GM13976 (cell line): ENCODE measurements at places on chromosomes 4 and X.

GRCh38 chr4:16262188-16262587, 35.9 kb upstream of the TAPT1 start:
- DNase-seq: no peak

DNA sequence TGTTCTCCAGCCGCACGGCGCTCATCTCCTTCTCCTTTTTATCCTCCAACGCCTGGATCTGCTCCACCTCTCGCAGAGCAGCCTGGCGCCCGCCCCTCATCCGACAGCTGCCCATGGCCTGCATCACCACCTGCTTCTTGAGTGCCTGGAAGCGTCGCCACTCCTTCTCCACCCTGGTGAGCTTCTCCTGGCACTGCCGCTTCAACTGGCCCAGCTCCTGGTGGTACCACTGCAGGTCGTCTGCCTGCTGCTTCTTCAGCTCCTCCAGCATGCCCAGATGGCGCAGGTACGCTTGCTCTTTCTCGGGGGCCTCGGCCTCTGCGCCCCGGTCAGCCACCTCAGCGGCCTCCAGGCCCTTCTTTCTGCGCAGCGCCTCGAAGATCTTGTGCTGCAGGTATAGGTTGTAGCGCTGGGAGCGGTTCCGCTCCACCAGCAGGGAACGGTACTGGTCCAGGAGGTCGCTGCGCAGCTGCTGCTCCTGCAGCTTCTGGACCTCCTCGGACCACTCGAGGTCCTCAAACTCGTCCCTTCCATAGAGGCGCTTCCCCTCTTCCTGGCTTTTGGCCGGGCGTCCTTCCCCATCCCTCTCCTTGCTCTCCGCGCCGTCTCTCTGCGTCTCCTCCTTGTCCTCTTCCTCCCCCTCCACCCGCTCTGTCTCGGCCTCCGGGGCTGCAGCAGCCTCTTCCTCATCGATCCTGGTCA, 1.2 kb upstream of the TADA2B start:
- no peak for DNase-seq

DNA sequence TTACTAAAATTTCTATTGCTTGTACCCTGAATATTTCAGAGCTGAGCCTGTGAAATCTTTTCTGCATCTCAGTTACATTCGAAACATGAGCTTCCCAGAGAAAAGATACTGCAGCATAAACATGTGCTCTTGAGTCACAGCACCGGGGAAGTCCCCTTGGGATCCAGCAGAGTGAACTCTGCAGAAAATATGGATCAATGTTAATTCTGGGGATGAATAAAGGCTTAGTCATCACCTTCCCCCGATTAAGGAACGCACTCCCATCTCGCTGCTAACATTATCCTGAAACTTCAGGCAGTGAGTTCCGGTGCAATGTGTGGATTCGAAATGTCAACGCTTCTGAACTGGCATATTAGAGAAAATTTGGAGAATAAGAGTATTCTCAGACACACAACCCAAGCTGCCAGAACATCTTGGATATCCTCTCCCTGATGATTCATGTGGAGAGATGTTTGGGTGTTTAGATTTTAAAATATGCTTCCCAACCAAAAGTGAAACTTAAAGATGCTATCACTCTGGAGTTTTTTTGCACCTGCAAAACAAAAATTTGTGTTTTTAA, 90.8 kb downstream of the IRF2 start:
- no peak for DNase-seq

GRCh38 chr4:108483079-108483478, 137.3 kb upstream of the RPL34 start:
- DNase-seq: no peak

- DNase-seq: no peak
These were observed 33.5 kb downstream of the SLC10A6 start for GRCh38 chr4:86815653-86816052.

GRCh38 chr4:56870946-56871345, 36.8 kb upstream of the REST start:
- no peak for DNase-seq

DNA sequence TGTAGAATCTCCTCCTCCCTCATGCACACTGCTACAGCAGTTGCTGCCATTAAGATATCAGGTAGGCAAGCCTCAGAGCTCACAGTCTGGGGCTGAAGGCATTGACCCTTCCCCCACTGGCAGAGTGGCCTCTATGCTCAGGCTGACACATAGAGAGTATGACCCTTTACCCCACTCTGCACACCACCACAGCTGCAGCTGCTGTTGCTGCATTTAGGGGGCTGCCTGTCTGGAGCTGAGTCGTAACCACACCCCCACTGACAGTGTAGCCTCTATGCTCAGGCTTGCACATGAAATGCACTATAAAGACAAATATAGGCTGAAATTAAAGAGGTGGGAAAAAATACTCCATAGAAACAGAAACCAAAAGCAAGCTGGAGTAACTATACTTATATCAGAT, 289.3 kb upstream of the PABPC4L start:
- DNase-seq: no peak

- DNase-seq: peak; percentile 36
These were observed 46.3 kb downstream of the RASSF6 start for GRCh38 chr4:73573794-73574528.

DNA sequence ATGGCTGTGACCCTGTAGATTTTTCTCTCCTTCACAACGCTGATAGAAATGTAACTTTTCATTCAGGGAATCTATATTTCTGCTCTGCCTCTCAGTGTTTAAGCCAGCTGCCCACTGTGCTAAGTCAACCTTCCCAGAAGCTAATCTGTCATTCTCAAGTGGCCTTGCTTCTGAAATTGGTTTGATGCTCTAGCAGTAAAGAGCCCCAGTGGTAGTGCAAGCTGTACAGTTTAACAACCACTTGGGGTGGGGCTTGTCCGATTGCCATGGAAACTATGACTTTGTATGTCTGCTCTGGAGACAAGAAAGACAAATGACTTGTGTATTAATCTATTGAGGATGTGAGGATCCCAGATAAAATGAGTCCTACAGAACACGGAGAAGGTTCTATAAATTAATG, 620.9 kb upstream of the GALNT7 start:
- no peak for DNase-seq

DNA sequence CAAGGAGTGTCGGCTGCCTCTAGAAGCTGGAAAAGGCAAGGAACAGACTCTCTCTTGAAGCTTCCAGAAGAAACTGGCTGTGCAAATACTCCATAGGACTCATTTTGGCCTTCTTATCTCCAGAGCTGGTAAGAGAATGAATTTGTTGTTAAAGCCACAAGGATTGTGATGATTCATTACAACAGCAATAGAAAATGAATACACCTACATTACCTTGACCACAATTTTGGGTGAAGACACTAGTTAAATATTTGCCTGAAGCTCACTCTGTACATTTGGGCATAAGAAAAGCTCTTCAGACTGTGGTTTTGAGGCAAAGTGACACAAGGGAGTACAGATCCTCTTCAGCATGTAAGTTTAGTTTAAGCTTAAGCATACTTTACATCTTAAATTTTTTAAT, 134.5 kb upstream of the TLL1 start:
- no peak for DNase-seq

GRCh38 chr4:33104273-33104672, 2384.1 kb downstream of the PCDH7 start:
- peak; percentile 10 for DNase-seq

DNA sequence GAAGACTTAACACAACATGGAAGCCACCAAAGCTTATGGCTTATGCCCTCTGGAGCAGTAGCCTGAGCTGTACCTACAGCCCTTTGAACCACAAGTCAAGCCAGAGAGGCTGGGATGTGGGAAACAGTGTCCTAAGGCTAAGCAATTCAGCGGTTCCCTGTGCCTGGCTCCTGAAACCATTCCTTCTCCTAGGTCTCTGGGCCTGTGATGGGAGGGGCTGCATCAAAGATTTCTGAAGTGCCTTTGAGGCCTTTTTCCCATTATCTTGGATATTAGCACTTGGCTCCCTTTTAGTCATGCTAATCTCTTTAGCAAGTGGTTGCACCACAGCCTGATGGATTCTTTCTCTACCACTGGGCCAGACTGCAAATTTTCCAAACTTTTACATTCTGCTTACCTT, 140.5 kb upstream of the NUDT10 start:
- DNase-seq: no peak

DNA sequence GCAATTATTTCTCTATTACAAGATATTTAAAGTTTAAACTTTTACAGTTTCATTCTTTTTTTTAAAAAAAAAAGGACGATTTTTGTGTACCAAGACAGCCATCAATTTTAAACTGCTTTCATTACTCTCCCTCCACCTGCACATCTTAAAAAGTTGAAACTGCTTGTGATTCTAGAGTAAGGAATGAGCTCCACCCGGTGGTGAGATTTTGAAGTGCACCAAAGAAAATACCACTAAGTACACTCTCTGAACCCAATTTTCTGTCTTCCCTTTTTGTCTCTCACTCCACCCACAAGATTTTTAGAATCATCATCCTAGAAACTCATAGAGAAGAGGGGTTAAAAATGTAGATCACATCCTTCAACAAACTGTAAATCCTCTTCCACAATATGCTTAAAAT, 91.3 kb upstream of the WDR44 start:
- DNase-seq: peak; percentile 38

DNA sequence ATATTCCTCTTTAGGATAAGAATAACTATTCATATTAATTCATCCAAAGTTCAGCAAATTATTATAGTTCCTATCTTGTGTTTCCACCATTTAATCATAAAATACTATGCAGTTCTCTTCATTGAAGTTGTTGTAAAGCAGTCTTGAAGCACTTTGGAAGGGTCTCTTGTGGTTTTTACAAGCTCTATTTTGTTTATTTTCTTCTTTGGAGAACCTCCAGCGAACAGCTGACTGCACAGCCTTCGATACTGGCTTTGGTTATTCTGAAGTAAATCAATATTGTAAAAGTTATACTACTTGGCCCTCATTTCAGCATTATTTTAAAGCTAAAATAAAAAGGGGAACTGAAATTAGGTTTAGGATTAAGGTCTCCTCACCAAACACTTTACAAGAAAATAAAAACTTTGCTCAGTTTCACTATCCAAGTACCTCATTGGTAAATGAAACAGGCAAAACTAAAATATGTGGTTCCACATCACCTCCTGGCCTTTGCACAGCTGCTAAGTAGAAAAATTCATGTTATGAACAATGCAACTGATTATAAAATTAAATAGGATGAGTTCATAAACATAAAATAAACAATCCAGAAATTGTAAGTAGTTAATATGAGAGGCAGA, 1629.2 kb upstream of the ADGRL3 start:
- DNase-seq: no peak

DNA sequence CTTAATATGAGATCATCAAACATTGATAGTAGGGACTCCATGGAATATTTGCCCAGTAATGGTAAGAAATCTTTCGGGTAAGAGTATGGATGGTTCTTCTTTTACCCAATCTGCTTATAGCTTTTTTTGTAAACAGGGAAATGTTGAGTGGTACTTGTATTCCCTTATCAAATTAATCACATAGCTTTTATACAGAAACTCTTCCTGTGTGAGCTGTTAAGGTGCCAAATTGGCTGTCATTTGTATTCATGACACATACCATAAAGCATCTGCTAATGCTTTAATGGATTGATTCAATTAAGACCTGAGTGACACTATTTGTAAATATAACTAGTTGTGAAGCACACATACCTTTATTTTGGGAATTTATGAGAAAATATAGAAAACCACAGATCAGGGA, 34.2 kb downstream of the KLF3 start:
- DNase-seq: no peak

DNA sequence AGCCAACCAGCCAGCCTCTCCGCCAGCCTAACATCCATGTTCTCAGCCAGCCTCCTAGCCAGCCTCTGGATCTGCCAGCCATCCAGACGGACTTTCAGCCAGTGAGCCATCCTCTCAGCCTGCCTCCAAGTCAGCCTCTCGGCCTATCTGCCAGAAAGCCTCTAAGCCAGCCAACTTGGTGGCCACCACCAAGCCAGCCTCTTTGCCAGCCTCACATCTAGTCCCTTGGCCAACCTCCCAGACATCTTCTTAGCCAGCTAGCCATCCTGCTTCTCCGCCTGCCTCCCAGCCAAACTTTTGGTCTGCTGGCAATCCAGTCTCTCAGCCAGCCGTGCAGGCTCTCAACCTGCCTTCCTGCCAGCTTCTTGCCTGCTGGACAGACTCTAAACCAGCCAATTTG, 16.4 kb upstream of the ARAP2 start:
- no peak for DNase-seq

GRCh38 chrX:149313871-149314371, 191.2 kb downstream of the IDS start:
- DNase-seq: no peak

DNA sequence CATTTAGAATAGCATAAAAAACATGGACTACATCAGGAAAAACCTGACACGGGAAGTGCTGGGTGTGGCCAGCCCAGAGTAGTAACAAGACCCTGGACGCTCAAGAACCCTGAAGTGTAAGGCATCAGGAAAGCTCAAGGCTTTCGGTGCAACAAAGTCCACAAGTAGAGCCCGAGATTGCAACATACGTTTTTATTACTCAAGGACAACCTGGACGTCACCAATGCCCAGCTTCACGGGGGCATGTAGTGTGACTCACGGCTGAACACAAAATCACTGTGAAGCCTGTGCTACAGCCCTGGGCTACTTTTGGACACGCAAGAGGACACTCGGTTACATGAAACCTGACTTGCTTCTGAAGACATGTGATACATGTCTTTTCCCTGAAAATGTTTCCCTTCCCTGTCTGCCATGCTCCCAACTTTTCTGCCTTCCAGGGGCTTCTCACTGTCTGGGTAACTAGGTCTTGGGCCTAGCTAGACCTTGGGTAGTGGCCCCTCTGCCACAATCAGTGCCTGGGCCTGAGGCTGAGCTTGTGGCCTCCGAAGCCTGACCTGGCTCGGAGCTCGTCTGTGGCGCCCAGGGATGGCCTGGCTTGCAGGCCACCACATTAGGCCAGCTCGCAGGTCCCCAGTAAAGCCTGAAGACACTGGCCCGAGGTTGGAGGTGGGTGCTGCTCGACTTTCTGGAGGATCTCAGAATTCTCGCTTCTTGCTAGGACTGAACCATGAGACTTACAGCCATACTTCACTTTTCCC, 9.2 kb downstream of the IRAK1 start:
- DNase-seq: no peak

- no peak for DNase-seq
These were observed 163.0 kb downstream of the FRMPD4 start for GRCh38 chrX:12301288-12301687.
